ENCODE measurements at places on chromosomes 6 and 20.
A peak's percentile ranks its signal among the peaks of the same experiment; 100 is the strongest.

DNA sequence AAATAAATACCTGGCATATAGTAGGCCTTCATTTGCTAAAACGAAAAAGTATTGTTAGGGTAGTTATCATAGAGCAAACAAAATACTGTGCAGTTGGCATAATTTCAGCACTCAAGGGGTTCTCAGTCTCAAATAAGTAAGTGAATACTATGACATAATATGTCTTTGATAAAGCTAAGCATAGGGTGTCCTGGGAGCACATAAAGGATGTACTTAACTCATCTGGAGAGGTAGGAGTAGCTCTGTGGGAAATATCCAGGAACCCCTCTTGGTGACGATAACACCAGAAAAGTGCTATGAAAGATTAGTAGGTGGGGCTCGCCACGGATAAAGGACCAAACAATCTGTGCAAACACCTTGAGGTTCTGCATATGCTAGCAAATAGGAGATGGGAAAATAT, 23.2 kb downstream of the VNN1 start:
- no peak for DNase-seq

DNA sequence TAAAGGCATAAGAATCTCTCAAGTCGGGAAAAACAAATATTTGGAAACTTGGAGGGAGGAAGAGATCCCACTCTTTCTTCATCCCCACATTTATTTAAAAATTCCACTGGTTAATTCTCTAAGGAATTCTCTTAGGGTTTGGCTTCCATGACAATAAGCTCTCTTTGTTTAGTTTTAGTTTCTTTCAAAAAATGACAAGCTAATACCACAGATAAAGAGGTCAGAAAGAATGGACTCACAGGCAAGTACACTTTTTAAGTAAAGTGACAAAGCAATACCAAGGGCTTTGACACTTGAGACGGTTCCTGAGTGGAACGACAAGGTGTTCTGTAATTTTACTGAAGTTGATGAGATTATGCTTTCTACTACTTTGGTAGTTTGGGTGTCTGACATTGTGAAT, 872.1 kb downstream of the PHF3 start:
- DNase-seq: no peak

DNA sequence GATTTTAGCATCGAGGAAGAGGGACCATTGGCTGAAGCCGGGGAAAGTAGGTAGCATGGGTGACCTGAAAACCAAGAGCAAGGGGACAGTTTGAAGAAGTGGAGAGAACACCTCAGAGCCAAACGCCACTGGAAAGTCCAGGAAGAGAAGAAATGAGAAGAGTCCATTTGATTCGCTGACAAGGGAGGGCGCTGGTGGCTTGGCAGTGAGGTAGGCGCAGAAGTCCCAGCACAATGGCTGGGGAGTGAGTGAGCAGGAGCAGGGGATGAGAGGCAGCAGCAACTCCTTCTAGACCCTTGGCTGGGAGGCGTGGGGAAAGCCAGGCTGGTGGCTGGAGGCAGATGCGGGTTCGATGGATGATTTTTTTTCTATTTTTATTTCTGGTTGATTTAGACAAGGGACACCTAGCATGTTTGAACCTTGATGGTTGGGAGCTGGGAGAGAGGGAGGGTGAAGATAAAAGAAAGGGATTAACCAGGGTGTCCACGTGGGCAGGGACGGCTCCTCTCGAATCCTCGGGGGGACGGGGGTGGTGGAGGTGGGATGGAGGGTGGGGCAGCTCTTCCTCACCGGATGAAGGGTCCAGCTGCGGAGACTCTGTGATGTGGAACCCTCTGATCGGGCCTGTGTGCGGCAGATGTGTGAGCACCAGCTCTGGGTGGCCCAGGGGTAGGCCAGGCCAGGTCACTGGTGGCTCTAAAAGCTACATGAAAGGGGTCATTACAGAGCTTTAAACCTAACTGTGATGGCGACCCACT, 164.2 kb downstream of the NFATC2 start:
- no peak for DNase-seq

GRCh38 chr20:61963885-61964674, 101.6 kb downstream of the TAF4 start:
- no peak for DNase-seq

- DNase-seq: peak; percentile 53
Observed at GRCh38 chr6:33082702-33083101, 6.9 kb downstream of the HLA-DPB1 start.

DNA sequence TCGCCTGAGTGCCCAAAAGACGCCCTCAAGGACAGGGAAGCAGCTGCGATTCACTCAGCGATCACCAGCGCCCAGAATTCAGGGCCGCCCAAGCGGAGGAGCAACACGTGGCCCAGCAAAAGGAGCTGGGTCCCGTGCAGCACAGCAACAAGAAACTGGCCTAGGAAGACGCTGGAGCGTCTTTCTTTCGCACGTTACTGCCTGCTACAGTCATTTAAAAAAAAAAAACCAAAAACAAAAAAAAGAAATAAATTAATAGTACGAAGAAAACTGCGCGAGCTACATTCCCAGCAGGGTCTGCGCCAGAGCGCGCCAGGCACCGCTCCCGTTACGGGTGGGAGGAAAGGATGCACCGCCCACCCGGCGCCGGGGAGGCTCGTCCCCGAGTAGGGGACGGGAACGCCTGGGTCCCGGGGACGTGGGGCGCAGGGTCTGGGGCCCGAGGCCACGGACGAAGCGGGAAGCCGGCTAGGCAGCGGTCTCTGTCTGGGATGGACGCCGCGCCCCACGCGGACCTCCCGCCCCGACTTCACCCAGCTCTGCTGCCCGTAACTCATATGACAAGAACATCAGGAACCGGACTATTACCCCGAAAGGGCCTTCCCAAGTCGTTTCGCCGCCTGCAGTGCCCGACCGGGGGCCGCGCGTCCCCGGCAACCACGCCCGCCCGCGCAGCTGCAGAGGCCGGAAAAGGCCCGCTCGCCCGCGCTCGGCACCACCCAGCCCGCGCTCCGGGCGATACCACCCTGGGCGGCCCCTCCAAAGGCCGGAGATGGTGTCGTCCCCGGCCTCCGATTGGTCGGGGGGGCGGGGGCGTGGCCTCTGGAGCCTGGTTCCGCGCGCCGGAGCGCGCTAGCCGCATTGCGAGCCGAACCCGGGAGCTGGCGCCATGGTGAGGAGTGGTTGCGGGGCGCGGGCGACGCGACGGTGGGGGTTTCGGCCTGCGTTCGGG, at the start of gene NOP56:
Gene NOP56 (plus strand): TSS at position 861 of the 952 bp plus-strand sequence. CDS start 29 bp downstream, at position 890.
- peak; percentile 97 for DNase-seq

- no peak for DNase-seq
Observed at GRCh38 chr6:70956191-70956450, 739 bp downstream of the B3GAT2 start.

GRCh38 chr20:34569598-34569997, 11.1 kb downstream of the MAP1LC3A start:
- no peak for DNase-seq

DNA sequence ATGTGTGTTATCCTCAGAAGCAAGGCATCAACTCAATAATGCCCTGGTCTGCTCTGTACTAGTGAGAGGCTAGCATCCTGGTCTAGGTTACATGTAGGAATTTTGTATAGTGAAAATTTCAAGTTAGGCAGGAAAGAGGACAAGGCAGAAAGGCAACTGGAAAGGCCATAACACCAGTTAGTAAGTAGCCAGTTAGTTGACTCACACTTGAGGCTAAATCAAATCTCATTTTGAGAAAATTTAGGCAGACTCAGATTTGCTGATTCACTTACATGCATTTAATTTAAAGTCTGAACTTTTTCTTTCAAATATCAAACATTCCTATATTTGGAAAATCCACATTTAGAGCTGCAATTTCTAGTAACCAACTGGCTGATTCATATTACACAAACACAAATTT, 184.5 kb upstream of the TCF21 start:
- no peak for DNase-seq

GRCh38 chr6:31163922-31164321, 5.5 kb downstream of the TCF19 start:
- DNase-seq: no peak

DNA sequence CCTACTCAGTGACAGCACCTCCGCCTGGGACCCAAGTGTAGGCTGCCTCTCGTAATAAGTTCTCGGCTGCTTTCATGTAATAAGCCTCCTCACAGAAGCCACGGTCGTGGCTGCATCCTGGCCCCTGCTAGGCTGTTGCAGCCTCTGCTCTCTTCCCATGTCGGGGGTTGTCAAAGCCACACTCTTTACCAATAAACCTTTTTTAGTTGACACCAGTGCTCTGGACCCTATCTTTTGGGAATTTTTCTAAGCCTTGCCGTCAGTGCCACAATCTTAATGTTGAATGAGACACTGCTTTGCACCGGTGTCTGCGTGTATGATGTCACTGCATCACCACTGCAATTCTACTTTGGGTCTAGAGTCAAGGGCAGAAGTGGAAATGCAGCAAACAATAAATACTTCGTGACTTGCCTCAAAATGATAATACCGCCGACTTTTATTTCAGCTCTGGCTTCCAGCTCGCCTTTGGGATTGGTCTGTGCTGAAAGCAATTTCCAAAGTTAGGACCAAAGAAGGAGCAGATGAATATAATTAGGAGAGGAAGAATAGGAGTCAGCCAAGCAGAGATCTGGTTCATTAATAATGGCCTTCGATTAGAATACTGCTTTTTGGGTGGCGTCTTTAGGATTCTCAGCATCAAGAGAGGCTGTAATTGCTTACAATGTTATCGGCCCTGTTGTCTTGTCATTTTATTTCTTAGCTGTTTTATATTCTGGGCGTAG, 57.6 kb upstream of the CCN6 start:
- DNase-seq: no peak

- no peak for DNase-seq
Observed at GRCh38 chr6:73418081-73418741, 23.6 kb downstream of the DDX43 start.

- peak; percentile 36 for DNase-seq
Observed at GRCh38 chr6:75296811-75297779, 12.5 kb upstream of the TMEM30A start.

- DNase-seq: no peak
Observed at GRCh38 chr20:1131354-1131753, 13.0 kb downstream of the PSMF1 start.

DNA sequence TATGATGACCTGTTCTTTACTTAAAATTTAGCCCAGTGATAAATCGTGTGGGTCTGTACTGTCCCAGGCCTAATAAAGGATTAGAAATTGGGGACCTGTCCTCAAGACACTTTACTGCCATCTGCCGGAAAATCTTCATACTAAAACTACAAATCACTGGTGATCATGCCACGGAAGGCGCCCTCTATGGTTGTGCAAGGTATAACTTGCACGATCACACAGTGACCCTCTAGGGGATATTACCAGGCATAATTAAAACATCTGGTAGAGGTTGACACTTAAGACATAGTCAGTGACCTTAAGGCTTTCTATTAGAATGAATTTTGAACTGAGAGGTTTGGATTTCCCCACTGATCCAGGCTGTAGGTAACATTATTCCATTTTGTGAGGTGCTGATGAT, 172.6 kb downstream of the BMP2 start:
- DNase-seq: no peak

GRCh38 chr20:37072293-37073196, 23.3 kb downstream of the RBL1 start:
- no peak for DNase-seq

GRCh38 chr6:91678679-91679446, 1092.0 kb upstream of the MAP3K7 start:
- DNase-seq: no peak

GRCh38 chr6:46931416-46931815, 9.7 kb upstream of the ADGRF5 start:
- no peak for DNase-seq

GRCh38 chr6:166718516-166718915, 91.5 kb upstream of the RPS6KA2 start:
- DNase-seq: no peak

DNA sequence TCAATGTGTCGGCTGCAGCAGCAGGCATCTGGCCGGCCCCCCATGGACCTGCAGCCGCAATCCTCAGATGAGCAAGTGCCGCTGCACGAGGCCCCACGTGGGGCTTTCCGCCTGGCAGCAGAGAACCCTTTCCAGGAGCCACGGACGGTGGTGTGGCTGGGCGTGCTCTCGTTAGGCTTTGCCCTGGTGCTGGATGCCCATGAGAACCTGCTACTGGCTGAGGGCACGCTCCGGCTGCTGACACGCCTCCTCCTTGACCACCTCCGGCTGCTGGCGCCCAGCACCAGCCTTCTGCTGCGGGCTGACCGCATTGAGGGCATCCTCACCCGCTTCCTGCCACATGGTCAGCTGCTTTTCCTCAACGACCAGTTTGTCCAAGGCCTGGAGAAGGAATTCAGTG, 3.5 kb downstream of the AP5S1 start:
- no peak for DNase-seq

DNA sequence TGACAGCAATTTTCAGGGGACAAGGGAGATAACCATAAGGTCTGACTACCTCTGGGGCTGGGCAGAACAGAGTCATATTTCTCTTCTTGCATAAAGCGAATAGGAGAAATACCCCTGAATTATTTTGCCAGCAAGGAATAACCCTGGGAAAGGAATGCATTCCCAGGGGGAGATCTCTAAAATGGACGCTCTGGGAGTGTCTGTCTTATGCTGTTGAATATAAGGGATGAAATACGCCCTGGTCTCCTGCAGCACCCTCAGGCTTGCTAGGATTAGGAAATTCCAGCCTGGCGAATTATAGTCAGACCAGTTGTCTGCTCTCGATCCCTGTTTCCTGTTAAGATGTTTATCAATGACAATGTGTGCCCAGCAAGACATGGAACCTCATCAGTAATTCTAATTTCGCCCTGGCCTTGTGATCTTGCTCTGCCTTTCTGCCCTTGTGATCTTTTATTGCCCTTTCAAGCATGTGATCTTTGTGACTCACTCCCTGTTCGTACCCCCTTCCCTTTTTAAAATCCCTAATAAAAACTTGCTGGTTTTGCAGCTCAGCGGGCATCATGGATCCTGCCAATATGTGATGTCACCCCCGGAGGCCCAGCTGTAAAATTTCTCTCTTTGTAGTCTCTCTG, 221.6 kb upstream of the HS3ST5 start:
- no peak for DNase-seq

DNA sequence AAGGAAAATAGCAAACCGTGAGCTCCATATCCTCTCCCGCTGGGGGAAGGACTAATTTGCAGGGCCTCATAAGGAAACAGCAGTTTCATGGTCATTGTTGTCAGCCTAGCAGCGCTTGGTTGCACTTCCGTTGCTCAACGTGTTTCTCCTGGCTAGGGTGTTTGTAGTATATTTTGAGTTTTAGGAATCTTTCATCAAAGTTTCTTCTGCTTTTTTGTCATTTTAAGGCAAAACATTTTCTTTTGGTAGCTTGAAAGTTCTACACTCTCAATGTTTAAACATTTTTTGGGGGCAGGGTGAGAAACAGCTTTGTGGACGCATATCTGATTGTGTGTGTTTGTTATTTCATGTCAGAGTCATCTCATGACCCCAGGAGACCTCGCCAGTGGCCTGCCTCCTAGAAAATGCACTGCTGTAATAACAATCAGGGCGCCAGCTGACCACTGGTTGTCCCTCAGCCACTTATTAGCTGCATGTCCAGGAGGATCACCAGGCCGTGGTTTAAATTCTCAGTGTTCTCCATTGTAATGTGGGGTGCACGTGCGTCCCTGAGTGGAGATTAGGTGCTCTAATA, 20.6 kb downstream of the JARID2 start:
- no peak for DNase-seq

Data from GM20000 (cell line).